Right renal pelvis (tissue), 4 donors: ENCODE measurements at places on chromosomes 7 and 10. TPM values are rescaled to one million over a fixed set of nuclear protein-coding genes. Genes with fewer than 3 reads are reported as not detected.

- DNase-seq = peak; percentile 83
These were observed 232.5 kb downstream of the SKIDA1 start for GRCh38 chr10:21292763-21293517.

- DNase-seq = no peak
These were observed 455.5 kb downstream of the PHTF2 start for GRCh38 chr7:78253850-78254725.

HOXA2 gene
- 10.1 TPM for polyA plus RNA-seq

DNA sequence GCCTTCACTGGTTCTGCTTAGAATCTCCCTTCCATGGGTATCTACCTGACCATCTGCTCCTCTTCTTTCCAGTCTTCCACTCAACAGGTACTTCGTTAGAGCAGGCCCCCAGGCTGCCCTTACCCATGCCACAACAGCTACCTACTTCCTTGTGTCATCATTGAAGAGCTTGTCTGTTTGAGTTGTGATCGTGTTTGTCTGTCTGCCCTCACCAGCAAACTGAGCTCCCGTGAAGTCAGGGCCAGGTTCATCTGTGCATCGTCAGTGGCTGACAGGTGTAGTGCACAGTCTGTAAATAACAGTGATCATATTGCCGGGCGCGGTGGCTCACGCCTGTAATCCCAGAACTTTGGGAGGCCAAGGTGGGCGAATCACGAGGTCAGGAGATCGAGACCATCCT, 5.0 kb downstream of the NIPSNAP2 start:
- no peak for DNase-seq

BICC1 gene
- 84.2 TPM for polyA plus RNA-seq

LSM5 gene
- 94.1 TPM for polyA plus RNA-seq

- DNase-seq = no peak
These were observed 2.7 kb downstream of the MXI1 start for GRCh38 chr10:110209926-110210673.

GRCh38 chr7:131302876-131303707, 24.6 kb upstream of the MKLN1 start:
- DNase-seq = no peak

GRCh38 chr7:156005202-156005691, 193.0 kb upstream of the SHH start:
- DNase-seq = no peak

DNA sequence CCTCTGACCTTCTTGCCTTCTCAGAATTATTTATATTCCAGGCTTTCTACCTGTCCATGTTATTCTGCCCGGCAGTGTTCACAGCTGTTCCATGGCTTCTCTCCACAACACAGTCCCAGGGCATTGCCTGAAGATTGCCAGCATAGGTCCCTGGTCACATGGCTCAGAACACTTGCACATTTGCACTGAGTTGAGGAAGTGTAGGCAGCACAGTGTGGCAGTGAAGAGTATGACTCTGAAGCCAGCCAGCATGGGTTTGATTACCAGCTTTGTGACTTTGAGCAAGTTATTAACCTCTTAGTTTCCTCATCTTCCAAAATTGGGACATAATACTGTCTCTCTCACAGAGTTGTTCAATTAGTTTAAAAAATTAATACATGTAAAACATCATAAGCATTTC, 73.2 kb upstream of the NEUROD6 start:
- DNase-seq = no peak

- DNase-seq = no peak
These were observed 209.2 kb upstream of the FAM3C start for GRCh38 chr7:121605317-121605680.

DNA sequence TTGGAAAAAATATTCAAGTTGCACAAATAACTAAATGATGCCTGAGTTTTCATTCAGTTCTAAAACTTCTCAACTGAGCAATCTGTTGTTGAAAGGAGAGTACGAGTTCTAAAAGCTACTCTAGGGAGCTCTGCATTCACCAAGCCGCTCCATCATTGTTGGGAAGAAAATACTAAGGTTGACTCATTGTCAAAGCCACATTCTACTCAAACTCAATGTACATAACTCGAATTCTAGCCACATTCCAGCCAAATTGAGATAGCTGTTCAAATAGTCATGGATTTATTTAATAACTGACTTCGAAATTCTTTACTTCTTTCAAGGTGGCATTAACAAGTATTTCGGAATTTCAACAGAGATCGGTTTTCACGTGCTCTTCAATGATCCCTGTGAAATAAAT, 63.4 kb downstream of the KIAA1217 start:
- no peak for DNase-seq

DNA sequence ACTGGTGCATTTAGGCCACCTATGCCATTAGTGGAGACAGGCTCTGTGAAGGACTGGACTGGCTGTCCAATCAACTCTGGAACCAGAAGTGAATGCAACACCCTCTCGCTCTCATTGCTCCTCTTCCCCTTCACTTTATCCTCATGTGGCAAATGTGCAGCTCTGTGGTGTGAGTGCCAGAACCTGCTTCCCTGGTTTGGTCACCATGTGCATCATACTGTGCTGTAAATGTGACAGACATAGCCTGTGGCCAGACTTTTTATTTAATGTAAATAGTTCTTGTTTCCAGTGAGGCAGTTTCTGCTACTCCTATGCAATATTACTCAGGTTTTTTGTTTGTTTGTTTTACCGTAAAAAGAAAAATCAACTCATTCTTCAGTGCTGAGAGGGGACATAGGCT, 73.0 kb upstream of the PPP1R9A start:
- DNase-seq = no peak

GBX1 gene
- not detected for polyA plus RNA-seq

MRLN gene
- polyA plus RNA-seq = 1.0 TPM

NRBF2 gene
- 27.8 TPM for polyA plus RNA-seq

HABP2 gene
- polyA plus RNA-seq = 0.41 TPM

DNA sequence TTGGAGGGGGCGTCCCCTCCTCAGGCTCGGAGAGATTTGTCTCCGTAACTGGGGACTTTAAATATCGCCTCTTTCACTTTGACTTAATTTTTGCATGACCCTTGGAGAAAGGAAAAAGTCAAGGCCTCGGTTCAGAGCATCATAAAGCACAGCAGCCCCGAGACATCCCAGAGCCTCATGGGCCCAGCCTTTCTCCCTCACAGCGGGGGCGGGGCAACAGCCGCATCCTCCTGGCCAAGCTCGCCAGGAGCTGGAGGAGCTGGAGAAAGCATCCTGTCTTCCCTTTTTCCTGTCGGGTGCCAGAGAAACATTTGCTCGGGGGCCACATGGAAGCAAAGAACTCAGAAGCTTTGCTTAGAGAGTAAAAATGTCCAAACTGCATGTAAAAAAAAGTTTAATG, 43.6 kb upstream of the DPYSL4 start:
- DNase-seq = no peak

PLA2G12B gene
- polyA plus RNA-seq = 6.7 TPM
